ENCODE measurements at places on chromosomes 7 and 10.

- DNase-seq = no peak
Observed at GRCh38 chr10:8640878-8641277, 586.4 kb downstream of the GATA3 start.

DNA sequence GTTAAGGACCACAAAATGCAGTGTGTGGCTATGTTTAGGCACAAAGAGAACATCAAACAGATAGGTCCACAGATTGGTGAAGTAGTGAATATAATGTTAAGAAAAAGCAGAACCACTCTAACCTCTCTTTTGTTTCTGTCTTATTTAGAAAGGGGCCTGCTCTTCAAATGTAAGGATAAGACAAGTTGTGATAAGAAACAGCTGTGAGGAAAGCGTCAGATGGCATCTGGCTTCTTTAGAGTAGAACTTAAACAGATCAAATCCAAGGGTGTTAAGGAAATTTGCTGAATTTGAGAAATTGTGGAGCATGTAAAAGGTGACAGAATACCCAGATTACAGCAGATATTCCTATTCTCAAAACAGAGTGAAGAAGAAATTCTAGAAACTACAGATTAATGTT lies 151.0 kb upstream of the LRGUK start:
- DNase-seq = no peak

DNA sequence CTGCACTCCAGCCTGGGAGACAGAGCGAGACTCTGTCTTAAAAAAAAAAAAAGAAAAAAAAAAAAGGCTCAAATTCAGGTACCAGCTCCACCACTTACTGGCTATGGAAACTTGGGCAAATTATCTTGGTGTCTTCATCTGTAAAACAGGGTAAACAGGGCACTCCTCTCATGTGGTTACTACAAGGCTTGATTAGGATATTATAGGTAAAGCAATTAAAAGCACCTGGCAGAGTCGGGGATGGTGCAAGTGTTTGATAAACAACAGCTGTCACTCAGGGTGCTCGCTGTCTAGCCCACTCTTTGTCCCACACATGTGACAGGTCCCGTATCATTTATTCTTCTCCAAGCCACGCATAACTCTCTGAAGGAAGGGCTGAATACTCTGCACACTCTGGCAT lies 96.9 kb downstream of the SORBS1 start:
- no peak for DNase-seq

DNA sequence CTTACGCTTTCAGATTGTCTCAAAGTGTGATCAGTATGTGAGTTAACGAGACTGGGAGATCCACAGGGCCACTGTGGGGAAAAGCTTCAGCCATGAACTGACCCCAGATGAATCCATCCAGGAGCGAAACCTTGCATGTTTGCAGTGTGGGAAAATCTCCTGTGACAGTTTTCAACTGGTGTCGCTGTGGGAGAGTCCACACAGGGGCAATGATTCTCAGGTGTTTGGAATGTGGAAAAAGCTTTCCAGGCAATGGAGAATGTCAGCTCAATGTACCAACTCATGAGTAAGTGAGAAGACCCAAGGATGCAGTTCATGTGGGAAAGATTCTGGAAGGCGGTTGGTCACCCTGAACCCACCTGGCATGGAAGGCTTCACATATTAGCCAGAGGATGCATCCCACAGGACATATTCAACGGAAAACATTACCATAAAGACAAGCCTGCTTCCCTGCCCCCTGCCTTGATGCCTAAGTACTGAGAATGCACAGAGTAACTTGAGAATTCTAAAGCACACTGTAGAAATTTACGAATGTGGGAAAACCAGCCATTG lies 204.1 kb upstream of the BMPER start:
- DNase-seq = no peak

GRCh38 chr7:124765401-124766352 lies at the start of gene GPR37:
Gene GPR37, minus strand, starts transcription at chr7:124765792. Its CDS starts 816 bp downstream, at chr7:124764976.
- DNase-seq = peak; percentile 35
